ENCODE measurements at places on chromosomes 3 and 15.

GRCh38 chr3:65742914-65743313 lies 295.8 kb downstream of the MAGI1 start:
- DNase-seq = no peak

GRCh38 chr15:67968564-67968963 lies 85.6 kb upstream of the PIAS1 start:
- no peak for DNase-seq

DNA sequence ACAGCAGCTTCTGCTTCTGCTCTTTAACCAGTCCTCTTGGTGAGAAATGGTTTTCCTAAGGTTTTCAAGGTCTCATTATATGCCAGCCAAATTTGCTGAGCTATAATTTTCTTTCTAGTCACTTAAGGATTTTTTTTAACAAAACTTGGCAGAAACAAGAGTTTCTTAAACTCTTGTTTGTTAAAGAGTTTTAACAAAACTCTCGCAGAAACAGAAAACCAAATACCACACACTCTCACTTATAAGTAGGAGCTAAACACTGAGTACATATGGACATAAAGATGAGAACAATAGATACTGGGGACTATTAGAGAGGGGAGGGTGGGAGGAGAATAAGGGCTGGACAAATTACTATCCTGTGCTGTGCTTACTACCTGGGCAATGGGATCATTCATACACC lies 908.3 kb downstream of the TUSC7 start:
- DNase-seq = no peak

DNA sequence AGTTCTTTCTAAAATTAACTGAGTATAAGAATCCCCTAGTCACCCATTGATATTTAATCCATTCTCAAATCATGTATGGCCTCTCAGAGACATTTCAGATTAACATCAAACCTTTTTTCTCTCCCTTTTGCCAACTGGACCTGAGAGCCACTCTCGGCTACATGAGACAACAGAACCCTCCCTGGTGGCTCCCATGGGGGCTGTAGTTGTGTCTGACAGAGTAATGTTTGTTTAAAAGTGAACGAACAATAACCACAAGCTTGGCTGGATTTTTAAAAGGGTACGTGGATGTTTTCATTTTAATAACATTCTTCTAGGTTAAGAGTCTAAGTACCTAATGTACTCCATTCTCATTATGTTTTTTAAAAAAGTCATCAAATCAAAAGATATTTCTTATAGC lies 37.1 kb downstream of the P3H2 start:
- DNase-seq = no peak

GRCh38 chr15:70017801-70018200 lies 79.9 kb downstream of the TLE3 start:
- no peak for DNase-seq
